ENCODE measurements at places on chromosomes 5 and 9. TPM values are rescaled to one million over a fixed set of nuclear protein-coding genes. Genes with fewer than 3 reads are reported as not detected.

INSL4 gene
- not detected for total RNA-seq

TOMM5 gene
- 112 TPM for total RNA-seq

ELOVL7 gene
- total RNA-seq, result 25.4 TPM

HSPA4 gene
- total RNA-seq, result 132 TPM

LIFR gene
- total RNA-seq, result 10.3 TPM

- DNase-seq, result no peak
- H3K36me3 ChIP-seq, result no peaks in the 10 kb centered on the region
- no peaks in the 10 kb centered on the region for H3K27me3 ChIP-seq
Measured at GRCh38 chr9:37449862-37450632, 15.2 kb downstream of the ZBTB5 start.

GRCh38 chr9:3992924-3993323 is 306.9 kb downstream of the GLIS3 start:
- DNase-seq, result no peak
- no peaks in the 10 kb centered on the region for H3K4me1 ChIP-seq
- no peaks in the 10 kb centered on the region for H3K27me3 ChIP-seq
- H3K36me3 ChIP-seq, result no peaks in the 10 kb centered on the region
- no peak overlapping the region for H3K27ac ChIP-seq
- H3K4me3 ChIP-seq, result no peak overlapping the region

DNA sequence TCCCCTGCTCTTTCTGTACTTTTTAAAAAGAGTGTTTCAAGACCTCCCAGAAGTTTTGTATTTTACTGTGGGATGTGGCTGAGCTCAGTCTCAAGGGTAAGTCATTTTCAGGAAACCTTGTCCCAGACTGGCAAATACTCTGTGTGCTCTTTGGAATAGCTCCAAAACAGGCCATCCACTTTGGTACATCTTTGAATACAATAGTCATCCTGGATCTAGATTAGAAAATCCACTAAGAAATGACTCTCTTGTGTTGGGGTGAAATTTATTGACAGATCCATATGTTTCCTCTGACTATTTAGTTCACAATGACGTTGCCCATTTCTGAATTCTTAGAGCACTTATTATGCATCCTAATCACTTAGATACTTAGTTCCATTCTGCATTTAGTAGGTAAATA is 95.2 kb downstream of the PLCXD3 start:
- no peaks in the 10 kb centered on the region for H3K36me3 ChIP-seq
- no peak for DNase-seq
- H3K4me1 ChIP-seq, result no peaks in the 10 kb centered on the region
- no peak overlapping the region for H3K4me3 ChIP-seq

DNA sequence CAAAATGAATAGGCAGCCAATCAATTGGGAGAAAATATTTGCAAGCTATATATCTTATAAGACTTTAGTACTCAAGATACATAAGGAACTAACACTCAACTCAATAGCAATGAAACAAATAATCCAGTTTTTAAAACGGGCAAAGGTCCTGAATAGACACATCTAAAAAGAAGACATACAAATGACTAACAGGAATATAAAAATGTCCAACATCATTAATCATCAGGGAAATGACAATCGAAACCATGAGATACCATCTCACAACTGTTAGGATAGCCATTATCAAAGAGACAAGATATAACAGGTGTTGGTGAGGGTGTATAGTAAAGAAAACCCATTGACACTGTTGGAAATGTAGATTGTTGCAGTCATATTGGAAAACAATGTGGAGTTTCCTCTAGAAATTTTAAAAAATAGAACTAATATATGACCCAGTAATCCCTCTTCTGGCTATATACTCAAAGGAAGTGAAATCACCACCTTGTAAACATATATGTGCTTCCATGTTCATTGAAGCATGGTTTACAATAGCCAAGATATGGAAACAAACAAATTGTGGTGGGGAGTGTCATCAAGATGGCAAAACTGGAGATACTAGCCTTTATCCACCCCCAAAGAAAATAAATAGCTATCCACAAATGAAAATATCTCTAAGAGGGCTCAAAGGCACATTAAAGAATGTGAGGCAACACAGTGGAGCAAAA is 13.9 kb upstream of the BTNL3 start:
- H3K4me1 ChIP-seq, result no peaks in the 10 kb centered on the region
- no peak for DNase-seq

GRCh38 chr5:178304761-178305645 is 72.4 kb upstream of the PHYKPL start:
- H3K27me3 ChIP-seq, result no peaks in the 10 kb centered on the region
- no peak overlapping the region for H3K27ac ChIP-seq
- H3K36me3 ChIP-seq, result no peaks in the 10 kb centered on the region
- DNase-seq, result no peak
- H3K4me1 ChIP-seq, result no peaks in the 10 kb centered on the region

GRCh38 chr5:179297026-179297425 is 48.2 kb downstream of the ADAMTS2 start:
- H3K27ac ChIP-seq, result no peak overlapping the region
- H3K36me3 ChIP-seq, result no peaks in the 10 kb centered on the region
- no peaks in the 10 kb centered on the region for H3K27me3 ChIP-seq
- no peak for DNase-seq

DNA sequence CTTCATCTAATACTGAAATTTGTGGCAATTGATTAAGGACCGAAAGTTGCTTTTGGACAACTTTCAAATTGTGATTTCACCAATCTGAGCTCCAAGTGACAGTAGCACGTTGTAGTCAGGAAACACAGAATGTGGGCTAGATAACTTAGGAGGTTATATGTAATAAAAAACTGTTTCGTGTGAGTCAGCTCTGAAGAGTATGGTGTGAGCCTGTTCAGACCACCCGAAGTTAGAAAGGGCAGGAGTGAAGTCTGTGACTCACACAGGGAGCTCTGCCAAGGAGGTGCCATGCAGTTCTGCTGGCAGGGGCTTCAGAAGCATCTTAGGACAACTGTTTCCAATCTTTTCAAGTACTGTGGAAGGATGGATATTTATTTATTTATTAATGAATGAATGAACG is 16.4 kb upstream of the ZBTB34 start:
- no peaks in the 10 kb centered on the region for H3K4me1 ChIP-seq
- no peaks in the 10 kb centered on the region for H3K27me3 ChIP-seq
- DNase-seq, result no peak
- no peaks in the 10 kb centered on the region for H3K36me3 ChIP-seq

DNA sequence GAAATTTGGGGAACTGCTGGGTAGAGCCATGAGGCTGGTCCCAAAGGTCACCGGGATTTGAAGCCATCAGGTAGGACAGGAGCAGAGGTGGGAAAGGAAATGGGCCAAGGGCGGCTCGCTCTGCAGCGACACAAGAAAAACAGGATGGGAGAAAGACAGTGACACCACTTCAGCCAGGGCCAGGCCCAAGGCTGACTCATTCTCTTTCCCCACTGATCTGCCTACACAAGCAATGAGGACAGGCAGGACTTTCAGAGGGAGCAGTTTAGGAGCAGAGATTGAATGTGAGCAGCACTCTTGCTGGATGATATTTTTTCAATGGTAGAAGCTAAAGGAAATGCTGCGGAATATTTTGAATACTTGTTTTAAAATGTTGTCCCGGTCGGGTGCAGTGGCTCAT is 3.5 kb downstream of the RUFY1 start:
- H3K4me1 ChIP-seq, result no peaks in the 10 kb centered on the region
- H3K27me3 ChIP-seq, result no peaks in the 10 kb centered on the region
- no peak for DNase-seq

DNA sequence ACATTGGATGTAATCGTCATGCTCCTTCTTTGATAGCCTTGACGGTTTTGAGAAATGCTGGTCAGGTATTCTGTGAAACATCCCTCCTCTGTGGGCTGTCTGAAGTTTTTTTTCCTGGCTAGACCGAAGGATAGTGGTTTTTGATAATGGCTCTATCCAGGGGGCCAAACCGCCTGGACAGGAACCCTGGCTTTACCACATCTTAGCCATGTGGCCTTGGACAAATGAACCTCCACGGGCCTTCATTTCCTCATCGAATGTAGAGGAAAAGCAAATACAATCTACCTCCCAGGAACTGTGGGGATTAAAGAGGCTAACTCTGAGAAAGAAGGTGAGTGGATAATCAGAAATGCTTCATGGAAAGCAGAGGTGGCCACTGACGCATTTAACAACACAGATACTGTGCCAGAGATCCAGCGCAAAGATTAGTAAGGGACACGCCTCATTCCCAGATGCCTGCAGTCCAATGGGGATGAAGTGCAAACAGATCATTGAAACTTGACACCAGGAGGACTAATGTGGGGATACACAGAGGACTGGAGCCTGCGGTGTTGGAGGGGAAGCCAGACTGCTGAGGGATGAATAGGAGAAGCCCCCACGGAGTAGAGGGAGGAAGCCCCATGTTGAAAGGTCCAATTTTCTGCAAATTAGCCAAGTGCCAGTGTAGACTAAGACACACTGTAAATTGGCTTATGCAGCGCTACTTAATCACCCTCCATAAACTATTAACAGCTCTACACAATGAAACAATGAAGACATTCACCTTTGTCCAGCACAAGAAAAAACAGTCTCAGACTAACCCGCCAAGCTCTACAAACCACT is 41.6 kb downstream of the MYO10 start:
- H3K4me1 ChIP-seq, result peaks cover 32% of the 10 kb centered on the region
- peak; percentile 81 for DNase-seq
- no peaks in the 10 kb centered on the region for H3K27me3 ChIP-seq
